ENCODE measurements at places on chromosomes 7 and 10. TPM values are rescaled to one million over a fixed set of nuclear protein-coding genes. Genes with fewer than 3 reads are reported as not detected.

LRRD1 gene
- 0.13 TPM for total RNA-seq

DNA sequence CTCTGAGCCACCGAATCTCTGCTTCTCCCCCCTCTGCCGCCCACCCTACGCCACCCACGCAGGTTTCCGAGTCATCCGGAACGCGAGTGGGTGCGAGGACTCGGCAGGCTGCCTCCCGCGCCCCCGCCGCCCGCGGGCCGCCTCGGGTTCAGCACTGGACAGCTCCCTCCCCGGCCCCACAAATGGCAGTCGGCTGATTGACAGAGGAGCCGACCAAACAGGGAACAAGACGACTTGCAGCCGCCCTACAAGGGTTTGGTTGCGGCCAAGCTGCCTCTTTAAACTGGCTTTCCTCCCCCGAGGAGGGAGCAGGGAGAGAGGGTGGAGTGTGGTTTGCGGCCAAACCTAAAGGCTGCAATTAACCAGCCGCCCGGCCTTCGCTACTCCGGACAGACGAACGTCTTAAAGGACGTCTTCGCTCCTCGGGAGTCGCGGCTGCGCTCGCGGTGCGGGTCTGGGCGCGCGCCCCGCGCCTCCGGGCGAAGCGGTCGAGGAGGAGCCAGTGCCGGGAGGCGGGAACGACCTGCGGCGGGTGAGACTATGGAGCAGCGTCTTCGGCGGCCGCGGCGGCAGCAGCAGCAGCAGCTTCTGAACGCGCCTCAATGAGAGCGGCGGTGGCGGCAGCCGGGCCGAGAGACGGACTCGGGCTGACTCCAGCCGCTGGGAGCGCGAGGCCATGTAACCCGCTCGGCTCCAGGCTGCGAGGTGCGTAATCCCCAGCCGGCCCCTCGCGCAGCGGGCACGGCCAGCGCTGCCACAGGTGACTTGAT lies at the start of gene GPR158:
TSS of gene GPR158 (plus strand) at position 541 of the 770 bp plus-strand sequence. CDS start 420 bp downstream, outside the sequence.
- DNase-seq, result peak; percentile 94

POLR2J2 gene
- total RNA-seq, result 2.0 TPM

IDE gene
- total RNA-seq, result 95.2 TPM

GRCh38 chr10:48697821-48698764 lies 13.4 kb downstream of the WDFY4 start:
- no peak for DNase-seq

GRCh38 chr7:142759433-142759832 lies 10.2 kb downstream of the PRSS1 start:
- DNase-seq, result no peak

ST8SIA6 gene
- total RNA-seq, result 1.7 TPM

FOXI2 gene
- not detected for total RNA-seq

- no peak for DNase-seq
Measured at GRCh38 chr7:3175285-3175902, 125.7 kb upstream of the SDK1 start.

ETV1 gene
- 8.9 TPM for total RNA-seq

- DNase-seq, result peak; percentile 35
Measured at GRCh38 chr7:55044791-55045190, 26.0 kb downstream of the EGFR start.

DNA sequence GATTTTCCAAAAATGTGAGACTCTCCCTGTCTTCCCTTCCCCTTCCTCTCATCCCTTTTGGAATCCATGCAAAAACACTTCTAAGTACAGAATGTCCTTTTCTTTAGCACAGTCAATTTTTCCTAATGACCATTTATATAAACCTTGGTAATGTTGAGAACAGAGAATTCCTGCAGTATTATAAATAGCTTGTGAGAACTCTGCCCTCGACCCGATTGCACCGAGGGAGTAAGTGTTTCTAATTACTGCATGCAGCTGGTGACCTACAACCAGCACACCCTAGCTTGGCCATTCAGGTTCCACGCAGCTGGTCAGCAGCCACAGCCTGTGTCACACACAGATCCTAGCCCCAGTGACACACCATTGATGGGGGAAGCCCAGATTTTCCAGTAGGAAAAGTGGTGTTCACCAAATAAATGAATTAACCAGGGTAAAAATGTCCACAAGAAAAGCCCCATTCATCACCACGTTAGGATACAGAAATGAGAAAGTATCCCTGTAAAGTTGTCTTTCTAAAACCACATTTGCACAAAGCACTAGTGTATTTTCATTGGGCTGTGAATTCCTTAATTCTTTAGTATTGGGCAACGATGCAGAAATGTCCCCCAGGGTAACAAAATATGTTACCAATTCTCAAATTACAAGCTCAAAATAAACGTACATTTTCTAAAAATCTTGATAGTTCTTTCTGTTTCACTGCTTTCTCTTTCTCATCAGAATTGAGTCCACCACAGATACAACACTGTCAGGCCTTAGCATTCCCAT lies 499.0 kb upstream of the KLF6 start:
- DNase-seq, result peak; percentile 11

DNA sequence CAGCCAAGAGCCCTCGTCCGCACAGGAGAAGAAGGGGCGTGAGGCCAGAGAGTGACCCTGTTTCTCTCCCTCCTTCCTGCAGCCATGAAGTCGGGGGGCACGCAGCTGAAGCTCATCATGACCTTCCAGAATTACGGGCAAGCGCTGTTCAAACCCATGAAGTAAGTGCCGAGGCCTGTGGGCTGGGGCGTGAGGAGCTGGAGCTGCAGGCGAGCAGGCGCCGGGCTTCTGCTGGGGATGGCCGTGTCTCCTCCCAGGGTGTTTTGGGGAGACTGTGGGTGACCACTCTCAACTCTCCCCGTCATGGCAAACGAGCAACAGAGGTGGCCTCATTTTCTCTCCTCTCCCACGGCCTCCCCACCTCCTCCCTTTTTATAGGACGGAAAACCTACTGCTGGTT lies 16.4 kb downstream of the FAM20C start:
- DNase-seq, result no peak

GRCh38 chr10:67299761-67300160 lies 373.9 kb downstream of the LRRTM3 start:
- DNase-seq, result no peak

HOXA9 gene
- total RNA-seq, result 0.63 TPM

SH2D4B gene
- total RNA-seq, result not detected

OR6V1 gene
- total RNA-seq, result not detected

- no peak for DNase-seq
Measured at GRCh38 chr7:20331910-20332813, 1.5 kb downstream of the ITGB8 start.

DNA sequence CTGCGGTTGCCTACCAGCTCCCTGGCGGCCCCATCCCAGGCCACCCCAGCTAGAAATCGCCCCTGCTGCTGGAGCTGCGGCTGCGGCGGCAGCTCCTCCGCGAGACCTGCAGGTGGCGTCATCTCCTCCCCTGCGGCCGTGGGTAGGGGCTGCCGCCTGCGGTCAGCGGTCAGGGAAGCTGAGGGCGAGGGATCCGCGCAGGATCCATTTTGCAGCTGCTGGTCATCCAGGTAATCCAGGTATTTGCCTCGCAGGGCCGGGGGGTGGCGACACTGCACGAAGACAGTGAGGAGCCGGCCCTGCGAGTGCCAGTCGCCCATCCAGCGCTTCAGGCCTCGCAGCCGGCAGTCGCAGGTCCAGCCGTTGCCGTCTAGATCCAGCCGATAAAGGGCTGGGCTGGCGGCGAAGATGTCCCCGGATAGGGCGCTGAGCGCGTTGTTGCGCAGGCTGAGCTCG lies 1.5 kb downstream of the TRIL start:
- DNase-seq, result peak; percentile 85

FAM13C gene
- 11.3 TPM for total RNA-seq

TUBAL3 gene
- not detected for total RNA-seq

- DNase-seq, result no peak
Measured at GRCh38 chr10:97171001-97171400, 14.8 kb downstream of the SLIT1 start.

PON1 gene
- not detected for total RNA-seq
